ENCODE measurements at places on chromosomes 3 and 15. TPM values are rescaled to one million over a fixed set of nuclear protein-coding genes. Genes with fewer than 3 reads are reported as not detected.

Gene B3GALNT1
- 0.42 TPM for total RNA-seq

Gene EIF2B5
- 41.0 TPM for total RNA-seq

Gene SLC24A5
- under 0.01 TPM for total RNA-seq

Gene GRAMD1C
- 2.3 TPM for total RNA-seq

Gene FEM1B
- 88.2 TPM for total RNA-seq
